ENCODE measurements at places on chromosomes 16 and 17. TPM values are rescaled to one million over a fixed set of nuclear protein-coding genes. Genes with fewer than 3 reads are reported as not detected.

DNA sequence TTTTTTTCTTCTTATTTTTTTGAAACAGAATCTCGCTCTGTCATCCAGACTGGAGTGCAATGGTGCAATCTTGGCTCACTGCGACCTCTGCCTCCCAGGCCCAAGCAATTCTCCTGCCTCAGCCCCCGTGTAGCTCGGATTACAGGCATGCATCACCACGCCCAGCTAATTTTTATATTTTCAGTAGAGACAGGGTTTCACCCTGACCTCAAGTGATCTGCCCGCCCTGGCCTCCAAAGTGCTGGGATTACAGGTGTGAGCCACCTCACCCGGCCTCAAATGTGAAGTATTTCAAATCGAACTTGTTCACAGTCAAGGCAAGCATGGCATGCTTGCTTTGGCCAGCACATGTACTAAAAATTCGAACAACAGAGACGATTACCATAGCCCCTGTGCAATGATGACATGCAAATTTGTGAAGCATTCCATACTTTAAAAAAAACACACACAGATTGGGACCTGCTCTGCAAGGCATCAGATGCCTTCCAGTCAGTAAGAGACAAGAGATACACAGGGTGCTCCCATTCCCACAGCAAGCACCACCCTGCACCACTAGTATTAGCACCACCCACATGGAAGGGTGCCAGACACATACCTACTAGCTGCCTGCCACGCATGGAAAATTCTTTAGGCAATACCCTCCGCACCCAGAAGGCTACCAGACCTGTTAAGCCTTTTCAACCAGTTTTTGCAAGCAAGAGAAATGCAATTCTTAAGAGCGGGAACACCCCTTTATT lies 47.2 kb downstream of the ANKRD11 start:
- DNase-seq: peak; percentile 48

- no peak for DNase-seq
Measured at GRCh38 chr17:62179525-62180161, 114.6 kb upstream of the MED13 start.

DNA sequence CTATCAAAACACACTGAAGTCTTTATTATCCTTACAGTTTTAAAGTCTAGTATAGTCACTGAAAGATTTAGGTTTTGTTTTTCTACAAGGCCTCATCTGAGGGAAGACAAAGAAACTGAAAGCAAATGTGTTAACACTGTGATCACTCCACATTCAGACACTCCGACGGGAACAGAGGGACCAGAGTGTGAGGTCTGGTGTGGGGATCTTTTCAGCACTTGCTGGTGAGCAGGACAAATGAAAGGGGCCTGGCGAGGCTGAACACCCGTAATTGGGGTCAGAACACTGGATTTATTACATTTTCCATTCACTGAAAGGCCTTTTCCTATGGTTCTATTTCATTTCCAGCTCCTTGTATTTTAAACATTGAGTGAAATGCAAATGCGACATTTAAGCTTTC lies 910.5 kb downstream of the CDH11 start:
- peak; percentile 20 for DNase-seq

- no peak for DNase-seq
Measured at GRCh38 chr17:44556166-44556831, 985 bp upstream of the FZD2 start.

DNA sequence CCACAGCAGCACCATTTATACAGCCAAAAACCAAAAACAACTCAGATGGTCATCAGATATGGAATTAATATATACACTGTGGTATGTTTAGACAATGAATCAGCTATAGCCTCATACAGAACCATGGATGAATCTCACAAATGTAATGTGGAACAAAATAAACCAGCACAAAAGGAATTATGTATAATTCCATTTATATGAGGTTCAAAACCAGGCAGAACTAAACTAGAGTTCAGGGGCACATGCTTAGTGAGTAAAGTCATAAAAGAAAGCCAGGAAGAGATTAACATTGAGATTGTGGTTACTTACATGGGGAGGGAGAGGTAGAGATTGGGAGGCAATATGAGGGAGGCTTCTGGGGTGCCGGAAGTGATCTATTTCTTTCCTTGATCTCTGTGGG lies 231.1 kb downstream of the COPRS start:
- no peak for DNase-seq

DNA sequence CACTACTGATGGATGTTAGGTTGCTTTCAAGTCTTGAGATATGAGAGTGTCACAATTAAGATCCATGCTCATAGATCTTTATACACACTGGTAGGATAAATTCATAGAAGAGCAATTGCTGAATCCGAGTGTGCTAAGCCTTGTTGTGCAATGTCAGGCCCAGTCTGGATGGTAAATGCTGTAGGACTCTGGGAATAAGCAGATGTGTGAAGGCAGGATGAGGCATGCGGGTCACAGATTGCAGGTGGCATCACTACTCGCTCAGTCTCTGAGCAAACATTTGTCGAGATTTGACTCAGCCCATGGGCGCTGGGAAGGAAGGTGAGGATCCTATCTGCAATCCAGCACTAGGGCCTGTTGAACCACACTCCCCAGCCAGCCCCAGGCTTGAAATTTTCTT lies 40.7 kb downstream of the TMEM186 start:
- DNase-seq: no peak

GRCh38 chr17:43641416-43641815 lies 20.3 kb downstream of the MEOX1 start:
- DNase-seq: no peak

DNA sequence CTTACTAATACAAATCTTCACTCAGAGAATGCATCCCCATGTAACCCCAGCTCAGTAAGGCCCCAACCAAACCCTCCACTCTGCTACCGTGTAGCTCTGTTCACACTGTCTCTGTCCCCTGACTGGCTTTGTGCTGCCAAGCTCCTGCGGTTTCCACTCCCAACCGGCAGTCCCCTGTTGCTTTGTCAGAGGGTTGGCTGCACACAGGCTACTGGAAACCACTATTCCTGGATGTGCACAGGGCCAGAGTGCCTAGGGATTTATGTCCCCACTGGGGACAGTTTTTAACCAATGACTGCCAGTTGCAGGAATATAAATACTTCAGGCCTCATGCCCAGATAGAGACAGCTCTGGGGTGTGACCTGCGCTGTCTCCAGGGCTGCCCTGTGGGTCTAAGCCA lies 157.1 kb upstream of the C16orf82 start:
- no peak for DNase-seq

DNA sequence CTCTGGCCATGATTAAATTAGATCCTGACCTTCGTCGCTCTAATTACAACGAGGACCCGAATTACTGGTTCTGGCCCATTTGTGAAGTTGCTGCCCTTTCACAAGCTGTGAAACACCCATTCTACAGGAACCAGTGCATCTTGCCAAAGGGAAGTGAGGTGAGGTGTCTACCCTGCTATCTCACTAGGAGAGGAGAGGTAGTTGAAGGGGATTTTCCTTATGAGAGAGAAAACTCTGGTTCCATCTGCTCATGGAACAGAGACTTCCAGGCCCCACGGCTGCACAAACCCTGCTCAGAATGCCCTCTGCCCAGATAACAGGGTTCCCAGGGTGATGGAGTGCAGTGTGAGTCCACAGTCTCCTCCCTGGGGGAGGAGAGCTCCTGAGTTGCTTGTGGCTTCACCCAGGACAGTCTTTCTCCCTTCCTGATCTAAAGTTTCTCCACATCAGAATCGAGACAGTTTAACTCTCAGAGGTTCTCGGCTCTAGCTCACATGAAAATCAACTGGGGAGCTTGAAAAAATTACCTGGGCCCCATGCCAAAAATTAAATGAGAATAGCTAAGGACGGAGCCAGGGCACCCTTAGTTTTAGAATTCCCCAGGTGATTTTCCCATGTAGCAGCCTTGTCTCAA lies 7.8 kb upstream of the SSTR2 start:
- no peak for DNase-seq

DNA sequence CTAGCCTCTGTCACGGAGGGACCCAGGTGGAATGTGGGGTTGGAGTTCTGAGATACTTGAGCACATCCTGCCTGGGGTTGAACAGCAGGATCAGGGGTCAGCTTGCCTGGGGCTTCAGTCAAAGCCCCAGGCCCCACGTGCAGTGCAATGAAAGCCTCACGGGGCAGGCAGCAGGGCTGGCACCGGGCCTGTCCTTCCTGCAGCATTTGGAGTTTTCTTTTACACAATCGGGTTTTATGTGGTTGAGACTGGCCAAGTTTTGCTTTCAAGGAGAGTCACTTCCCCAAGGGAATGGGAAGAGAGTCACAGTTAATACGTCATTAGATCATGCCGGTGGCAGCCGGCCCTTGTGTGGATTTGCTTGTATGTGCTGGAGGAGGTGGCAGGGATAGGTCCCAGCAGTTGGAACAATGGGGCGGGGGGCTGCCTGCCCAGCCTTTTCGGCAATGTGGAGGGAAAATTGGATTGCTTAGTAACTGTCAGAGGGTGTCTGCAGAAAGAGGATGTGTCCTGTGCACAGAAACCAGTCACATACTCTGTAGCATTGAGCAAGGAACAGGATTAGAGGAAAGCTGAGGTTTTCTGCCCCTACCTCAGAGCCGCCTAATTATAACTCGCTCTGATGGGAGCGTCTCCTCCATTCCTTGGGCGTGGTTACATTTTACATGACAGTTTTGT lies 4.5 kb downstream of the RMI2 start:
- DNase-seq: no peak

GRCh38 chr17:44932096-44932786 lies 15.3 kb downstream of the KIF18B start:
- DNase-seq: no peak

GRCh38 chr16:87216148-87216840 lies 100.9 kb downstream of the C16orf95 start:
- no peak for DNase-seq

Gene DBNDD1
- 12.0 TPM for polyA plus RNA-seq

Gene CCDC78
- polyA plus RNA-seq: 3.6 TPM
